ENCODE measurements at places on chromosomes 7 and 10. TPM values are rescaled to one million over a fixed set of nuclear protein-coding genes. Genes with fewer than 3 reads are reported as not detected.

Gene ENTPD1
- 0.27 TPM for total RNA-seq

Gene MPP7
- total RNA-seq = 7.8 TPM

Gene LIPJ
- total RNA-seq = 0.27 TPM

Gene VIPR2
- 0.27 TPM for total RNA-seq

Gene MRLN
- total RNA-seq = not detected

Gene COL1A2
- total RNA-seq = not detected

Gene TSPAN12
- total RNA-seq = 0.81 TPM

Gene ZNF22
- 22.1 TPM for total RNA-seq

Gene CALML3
- total RNA-seq = not detected

Gene IKZF1
- total RNA-seq = 183 TPM

Gene PILRA
- 2.2 TPM for total RNA-seq

Gene ZNF425
- total RNA-seq = 3.0 TPM

Gene SPOCK2
- total RNA-seq = 31.0 TPM

Gene FAM25G
- total RNA-seq = not detected

Gene CPED1
- 9.2 TPM for total RNA-seq

Gene KAT6B
- 38.5 TPM for total RNA-seq

Gene MAT1A
- under 0.01 TPM for total RNA-seq

Gene CTTNBP2
- total RNA-seq = under 0.01 TPM
